ENCODE measurements at places on chromosomes 7 and 10.

DNA sequence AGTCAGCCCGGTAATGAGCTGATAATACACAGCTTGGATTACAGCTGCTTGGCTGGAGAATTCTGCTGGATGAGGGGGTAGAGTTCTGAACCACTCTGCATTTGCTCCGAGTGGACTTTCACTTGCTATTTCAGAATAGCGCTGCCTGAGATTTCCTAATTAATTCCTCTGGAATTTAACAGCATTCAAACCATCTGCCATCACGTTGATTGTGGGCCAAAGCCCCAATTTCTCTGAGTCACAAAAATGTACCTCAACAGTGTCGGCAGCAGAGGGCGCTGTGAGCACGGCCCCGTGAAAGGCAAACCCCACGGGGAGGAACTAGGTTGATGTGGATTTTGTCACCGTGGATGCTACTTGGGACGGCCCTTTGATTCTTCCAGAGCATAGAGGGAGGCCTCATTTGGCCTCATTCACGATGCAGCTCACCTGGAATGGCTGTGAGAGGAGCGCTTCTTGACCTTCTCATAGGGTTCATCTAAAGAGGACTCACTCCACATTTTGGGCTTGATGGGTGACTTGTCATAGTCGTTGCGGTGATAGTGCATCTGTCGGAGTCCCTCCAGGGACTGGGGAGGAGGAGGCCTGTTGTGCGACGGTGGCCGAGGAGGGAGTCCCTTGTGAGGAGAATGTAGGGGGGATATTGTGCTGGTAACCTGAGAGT, 73.3 kb downstream of the PRPF18 start:
- peak; percentile 53 for DNase-seq

DNA sequence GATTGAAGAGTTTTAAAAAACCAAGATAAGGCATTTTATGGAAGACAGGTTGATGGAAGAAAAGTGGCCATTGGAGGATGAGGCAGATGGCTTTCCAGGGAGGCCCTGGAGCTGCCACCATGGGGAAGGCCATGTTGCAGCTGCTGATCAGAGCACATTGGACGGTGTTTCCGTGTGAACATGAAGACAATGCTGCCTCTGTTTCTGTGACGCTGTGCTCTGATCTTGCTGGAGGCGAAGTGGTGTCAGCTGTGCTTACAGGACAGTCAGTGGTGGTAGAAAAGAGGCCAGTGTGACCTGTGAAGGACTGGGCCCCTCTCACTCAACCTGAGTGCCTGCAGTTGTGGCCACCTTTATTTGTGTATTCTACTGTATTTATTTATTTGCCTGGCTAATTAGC, 132.9 kb downstream of the FAM204A start:
- no peak for DNase-seq

GRCh38 chr10:68224810-68225209, 7.1 kb downstream of the ATOH7 start:
- no peak for DNase-seq

DNA sequence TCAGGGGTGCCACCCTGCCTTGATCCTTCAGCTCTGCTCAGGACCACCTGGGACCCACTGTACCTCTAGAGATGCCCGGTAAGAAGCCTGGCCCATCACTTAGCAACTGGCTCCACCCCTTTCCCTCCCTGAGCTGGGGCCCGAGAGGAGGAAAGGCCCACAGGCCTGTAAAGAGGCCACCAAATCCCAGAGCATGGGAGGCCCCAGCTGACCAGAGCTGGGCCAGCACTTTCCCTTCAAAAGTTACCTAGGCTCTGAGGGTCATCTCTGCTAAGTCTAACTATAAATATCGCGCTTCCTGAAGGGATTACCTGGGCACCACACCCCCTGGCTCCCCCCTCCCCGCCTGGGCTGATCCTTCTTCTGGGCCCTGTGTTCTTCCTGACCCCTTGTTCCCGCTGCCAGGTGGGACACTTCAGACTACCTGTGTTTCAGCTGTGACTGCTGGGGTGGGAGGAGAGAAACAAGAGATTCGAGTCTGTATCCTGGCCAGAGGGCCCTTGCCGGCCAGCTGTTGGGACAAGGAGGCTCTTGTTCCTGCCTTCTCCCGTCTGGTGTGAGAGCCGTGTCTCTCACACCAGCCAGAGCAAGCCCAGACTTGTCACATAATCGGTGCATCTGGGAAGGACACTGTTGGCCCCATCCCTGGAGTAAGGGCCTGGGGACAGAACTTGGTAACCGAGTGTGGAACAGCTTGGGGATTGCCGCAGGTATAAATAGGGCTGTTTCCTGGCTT, 22.8 kb upstream of the ANKRD2 start:
- DNase-seq: no peak

GRCh38 chr7:21408481-21408820, 19.4 kb upstream of the SP4 start:
- no peak for DNase-seq

DNA sequence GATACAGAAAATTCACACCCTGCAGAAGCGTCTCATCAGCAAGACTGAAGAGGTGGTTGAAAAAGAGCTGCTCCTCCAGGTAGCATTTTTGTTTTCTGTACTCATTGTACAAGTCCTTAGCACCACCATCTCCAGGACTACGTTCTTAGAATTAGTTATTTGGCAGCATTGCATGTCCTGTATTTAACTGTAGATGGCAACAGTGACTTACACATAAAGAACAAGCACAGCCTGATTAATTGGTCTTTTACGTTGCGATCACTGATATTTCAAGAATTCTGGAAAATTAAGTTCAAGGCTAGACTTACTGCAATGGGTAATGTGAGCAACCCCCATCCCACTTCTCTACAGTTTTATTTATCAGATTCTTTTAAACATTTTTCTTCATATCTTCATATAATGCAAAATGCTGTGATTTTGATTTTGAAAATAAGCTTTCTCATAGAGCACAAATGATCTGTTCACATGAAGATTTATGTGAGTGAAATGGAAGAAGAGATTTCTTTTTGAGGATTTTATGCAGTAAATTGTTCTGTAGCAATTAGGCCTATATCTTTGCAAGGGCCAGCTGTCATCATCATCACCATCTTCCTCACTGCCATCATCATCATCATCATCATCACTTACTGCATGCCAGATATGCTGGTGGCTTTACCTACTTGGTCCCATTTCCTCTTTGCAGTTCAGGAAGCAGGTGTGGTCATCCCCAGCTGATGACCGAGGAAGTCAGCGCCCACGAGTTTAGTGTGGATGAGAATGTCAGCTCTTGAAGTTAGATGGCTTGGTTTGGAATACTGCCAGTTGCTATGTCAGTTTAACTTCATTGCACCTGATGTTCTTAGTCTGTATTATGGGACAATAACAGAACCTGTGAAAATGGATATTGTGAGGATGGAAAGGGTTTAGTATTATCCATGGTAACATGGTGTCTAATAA, 53.4 kb downstream of the CFAP58 start:
- no peak for DNase-seq

DNA sequence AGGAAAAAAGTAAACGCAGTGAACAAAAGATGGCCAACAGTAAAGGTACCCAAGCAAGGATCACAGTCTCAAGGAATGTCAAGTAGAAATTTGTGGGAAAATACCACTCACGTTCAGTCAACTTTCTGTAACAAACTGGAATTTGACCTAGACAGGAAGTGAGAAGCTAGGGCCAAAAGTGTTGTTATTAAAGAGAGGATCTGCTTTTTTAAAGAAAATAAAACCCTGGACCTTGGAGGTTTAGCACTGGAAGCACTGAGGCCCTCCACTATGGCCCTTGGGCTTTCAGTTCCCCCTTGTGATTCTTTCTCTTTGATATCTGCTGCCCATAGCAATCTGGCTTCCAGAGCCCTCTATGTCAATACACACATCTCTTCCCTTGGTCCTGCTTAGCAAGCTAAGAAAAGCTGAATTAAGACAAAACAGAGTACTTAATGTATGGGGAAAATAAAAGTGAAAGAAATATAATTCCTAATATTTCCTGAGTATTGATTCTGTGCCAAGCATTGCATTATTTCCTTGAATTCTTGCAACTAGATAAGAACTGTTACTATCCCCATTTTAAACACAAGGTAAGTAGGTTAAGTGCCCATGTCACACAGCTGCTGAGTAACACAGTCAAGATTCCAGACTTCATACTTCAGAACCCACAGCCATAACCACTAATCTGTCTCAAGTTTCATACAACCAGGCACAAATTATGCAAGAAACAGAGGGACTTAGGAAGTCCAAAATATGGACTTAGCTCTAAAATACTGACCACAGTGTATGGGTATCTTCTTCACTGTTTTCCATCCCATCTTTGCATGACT, 2.6 kb upstream of the ZNF438 start:
- DNase-seq: no peak

DNA sequence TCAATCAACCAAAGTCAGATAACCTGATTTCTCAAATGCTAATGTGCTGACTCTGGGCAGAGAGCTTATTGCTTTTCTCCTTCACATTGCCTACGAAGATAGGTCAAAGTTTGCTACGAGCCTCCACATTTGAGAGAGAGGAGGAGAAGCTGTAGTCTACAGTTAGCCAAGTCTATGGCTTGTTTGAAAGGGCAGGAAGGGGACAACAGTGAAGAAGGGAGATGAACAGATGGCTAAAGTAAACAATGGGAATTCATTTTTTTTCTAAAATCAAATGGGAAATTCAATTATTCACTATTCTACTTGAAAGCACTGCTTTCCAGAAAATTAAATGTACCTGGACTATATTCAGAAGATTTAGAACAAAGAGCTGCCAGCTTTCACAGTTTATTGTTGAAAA, 126.7 kb upstream of the C1QL3 start:
- DNase-seq: no peak
